Adrenal gland (tissue), 19 donors: ENCODE measurements at places on chromosomes 4 and X.

DNA sequence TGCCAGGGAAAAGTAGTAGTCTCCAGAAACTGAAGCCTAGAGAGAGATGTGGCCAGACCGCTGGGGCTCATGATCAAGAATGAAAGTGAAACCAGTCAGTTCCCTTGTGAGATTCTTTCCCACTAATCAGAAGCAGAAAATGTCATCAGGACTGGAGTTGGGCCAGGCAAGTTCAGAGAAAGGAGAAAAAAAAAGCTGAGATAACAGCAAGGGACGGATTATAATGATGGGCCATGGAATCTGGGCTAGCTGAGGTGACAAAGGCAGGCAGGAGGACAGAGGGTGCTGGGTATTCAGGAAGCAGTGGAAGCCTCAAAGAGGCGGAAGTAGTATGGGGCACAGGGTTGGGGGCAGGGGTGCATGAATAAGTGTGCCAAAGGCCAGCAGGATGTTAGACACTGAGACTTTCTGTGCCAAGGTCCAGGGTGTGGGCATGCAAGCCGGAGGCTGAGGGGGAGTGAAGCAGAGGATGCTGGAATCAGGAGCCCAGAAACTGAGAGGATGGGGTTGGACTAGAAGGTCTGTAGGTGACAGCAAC lies 2.5 kb downstream of the CXorf38 start:
- DNase-seq: peak; percentile 69

DNA sequence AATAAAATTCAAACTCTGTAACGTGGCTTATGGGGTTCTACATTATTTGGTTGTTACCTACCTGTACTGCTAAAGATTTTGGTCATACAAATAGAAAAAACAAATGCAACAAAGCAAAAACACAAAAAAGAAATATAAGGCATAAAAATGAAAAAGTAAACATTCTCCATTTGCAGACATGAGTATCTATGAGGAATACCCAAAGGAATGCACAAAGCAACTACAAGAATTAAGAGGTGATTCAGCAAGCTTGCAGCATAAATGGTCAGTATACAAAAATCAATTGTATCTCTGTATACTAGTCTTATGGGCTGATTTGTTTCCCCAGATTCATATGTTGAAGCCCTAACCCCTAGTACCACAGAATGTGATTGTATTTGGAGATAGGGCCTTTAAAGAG lies 3.6 kb upstream of the PDE5A start:
- no peak for DNase-seq

- DNase-seq: no peak
Observed at GRCh38 chr4:112189754-112190153, 41.8 kb upstream of the AP1AR start.

GRCh38 chr4:6527683-6528595 lies 47.0 kb upstream of the MAN2B2 start:
- no peak for DNase-seq

DNA sequence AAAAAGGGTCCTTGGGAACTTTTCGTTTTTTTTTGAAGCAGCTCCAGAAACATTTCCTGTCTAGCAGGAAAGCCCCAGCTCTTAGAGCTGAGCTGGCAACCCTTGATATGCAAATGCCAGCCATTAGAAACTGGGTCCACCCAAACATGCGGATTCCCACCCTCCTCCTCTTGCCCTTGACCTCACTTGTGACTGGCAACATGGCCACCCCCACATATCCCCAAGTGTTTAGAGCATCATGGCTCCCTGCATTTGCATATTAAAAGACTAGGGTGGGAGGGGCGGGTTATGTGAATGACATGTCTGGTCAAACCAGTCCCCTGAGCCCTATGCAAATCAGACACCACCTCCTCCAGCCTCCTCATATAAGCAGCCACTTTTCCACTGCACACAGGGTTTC lies 671.1 kb downstream of the FAT4 start:
- no peak for DNase-seq

DNA sequence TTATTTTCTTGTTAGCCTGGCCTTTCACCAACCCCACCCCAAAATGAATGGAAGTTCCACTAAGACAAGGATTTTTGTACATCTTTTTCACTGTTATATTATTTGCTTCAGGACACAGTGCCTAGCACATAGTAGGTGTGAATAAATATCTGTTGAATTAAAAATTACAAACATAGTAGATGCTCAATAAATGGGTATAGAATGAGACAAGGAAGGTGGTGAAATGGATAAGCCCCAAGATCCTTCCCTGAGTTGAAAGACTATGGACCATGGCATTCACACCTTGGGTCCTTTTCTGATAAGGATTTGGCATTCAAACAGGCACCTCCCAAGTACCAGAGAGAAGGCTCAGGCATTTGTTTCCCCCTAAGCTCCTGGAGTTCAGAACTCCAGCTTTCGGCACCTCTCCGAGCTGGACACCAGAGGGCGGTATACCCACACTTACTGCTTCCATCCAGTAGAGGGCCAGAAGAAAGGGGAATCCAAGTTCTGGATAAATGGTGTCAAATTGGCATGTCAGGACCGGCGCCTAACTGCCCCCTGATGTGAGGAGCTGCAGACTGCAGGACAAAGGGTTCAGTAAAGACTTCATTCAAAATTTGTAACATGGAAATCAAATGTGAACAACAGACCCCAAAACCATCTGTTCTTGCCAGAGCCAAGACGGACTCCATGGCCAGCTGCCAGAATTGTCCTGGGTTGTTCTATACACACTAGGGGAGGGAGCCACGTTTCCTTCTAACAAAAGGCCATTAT lies 193.0 kb downstream of the GPC3 start:
- peak; percentile 60 for DNase-seq

DNA sequence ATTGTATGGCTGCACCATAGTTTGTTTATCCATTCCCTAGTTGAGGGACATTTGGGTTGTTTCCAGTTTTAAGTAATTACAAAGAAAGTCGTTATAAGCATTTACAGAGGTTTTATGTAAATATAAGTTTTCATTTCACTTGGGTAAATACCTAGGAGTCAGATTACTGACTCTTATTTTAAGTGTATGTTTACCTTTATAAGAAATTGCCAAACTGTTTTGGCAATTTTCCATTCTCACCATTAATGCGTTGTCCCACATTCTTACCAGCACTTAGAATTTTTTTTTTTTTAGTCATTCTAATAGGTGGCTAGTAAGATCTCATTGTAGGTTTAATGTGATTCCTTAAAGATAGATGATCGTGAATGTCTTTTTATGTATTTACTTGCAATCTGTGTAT lies 121.5 kb upstream of the NR3C2 start:
- no peak for DNase-seq

DNA sequence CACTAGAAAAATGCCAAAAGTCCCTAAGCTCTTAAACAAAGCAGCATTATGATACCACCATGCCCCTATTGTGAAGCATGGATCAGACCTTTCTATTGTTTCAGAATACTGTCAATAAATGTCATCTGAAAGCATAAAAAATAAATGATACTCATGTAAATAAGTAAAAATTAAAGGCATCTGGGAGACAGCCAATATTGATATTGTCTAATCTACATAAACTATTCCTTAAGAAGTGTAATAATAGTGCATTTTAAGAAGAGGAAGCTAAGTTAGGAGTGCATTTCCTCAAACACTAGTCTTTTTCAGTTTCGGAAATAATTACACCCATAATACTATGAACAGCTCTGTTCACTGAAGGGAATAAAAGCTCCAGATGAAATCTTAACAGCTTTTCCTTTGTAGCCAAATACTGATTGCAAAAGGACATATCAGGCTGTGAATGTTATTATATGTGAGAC lies 181.6 kb downstream of the SPOCK3 start:
- DNase-seq: no peak

GRCh38 chr4:153232768-153233167 lies 28.5 kb downstream of the TRIM2 start:
- no peak for DNase-seq

- DNase-seq: no peak
Observed at GRCh38 chr4:29708473-29708872, 1011.7 kb upstream of the PCDH7 start.

GRCh38 chr4:167119392-167119791 lies 114.9 kb downstream of the SPOCK3 start:
- no peak for DNase-seq

DNA sequence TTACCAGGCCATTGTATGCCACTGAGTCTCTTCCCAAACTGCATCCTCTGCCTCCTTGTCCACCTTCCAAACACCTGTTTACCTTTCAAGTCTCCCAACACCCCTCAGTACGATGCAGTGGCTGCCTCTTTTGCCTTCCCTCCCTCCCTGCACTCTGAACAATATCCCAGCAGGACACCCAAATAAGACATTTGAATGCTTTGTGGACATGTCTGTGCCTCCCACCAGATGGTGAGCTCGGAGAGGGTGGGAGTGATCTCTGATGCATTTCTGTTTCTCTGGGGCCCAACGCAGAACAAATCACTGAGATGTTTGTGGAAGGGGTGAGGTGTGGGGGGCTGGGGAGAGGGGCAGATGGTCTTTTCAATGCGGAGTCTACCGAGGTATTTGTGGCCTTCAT lies 33.4 kb downstream of the PJA1 start:
- no peak for DNase-seq

DNA sequence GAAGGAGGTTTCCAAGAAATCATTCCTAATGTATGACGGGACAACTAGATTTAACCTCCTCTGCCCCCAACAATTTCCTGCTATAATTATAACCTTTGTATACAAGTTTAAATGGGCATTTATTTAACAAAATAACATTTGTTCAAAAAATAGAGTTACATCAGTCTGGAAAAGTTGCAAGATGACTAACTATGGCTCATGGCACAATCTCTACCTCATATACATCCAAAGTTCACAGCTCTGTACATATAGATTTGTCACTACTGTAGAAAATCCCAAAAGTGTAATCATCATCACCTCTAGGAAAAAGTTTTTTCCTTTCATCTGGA lies 3.8 kb upstream of the RPS6KA3 start:
- no peak for DNase-seq

- DNase-seq: peak; percentile 62
Observed at GRCh38 chr4:113809311-113809710, 47.8 kb upstream of the CAMK2D start.

- DNase-seq: no peak
Observed at GRCh38 chr4:21815651-21816377, 132.8 kb downstream of the KCNIP4 start.

- DNase-seq: peak; percentile 65
Observed at GRCh38 chr4:139740121-139740520, 74.5 kb downstream of the MGST2 start.

DNA sequence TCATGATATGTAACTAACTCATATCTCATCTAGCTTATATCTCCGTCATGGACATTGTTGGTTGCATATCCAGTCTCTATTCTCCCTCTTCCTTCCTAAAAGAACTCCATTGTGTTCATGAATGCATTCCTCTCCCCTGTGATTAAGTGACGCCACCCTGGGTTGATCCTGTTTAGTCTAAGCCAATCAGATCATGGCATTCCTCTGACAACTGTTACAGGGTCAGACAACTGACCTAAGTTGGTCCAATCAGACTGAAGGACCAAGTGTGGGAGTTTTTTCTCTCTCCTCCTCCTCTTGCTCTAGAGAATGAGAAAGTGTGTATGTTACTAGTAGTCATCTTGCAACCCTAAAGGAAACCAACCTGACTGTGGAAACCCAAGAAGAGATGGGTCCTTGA lies 3.6 kb downstream of the APOO start:
- DNase-seq: no peak

- DNase-seq: no peak
Observed at GRCh38 chr4:178448372-178449035, 1006.3 kb upstream of the AGA start.

DNA sequence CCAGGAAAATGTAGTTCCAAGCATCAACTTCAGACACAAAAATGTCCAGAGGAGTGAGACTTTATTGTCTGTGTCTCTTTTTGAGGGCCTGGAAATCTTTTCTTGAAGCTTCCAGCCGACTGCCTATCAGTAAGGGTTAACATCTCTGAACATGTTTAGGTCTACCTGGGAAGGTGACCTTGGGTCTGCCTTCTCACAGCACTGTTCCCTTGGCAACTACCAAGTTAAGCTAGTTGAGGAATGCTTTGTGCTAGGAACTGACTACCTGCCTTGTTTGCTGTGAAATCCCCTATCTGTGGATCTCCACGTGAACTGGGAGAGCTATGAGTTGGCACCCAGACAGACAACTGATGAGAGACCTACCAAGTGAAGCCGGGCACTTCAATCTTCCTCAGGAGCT lies 81.6 kb downstream of the PPEF2 start:
- no peak for DNase-seq

GRCh38 chrX:26373829-26374228 lies 157.9 kb downstream of the MAGEB5 start:
- DNase-seq: no peak

DNA sequence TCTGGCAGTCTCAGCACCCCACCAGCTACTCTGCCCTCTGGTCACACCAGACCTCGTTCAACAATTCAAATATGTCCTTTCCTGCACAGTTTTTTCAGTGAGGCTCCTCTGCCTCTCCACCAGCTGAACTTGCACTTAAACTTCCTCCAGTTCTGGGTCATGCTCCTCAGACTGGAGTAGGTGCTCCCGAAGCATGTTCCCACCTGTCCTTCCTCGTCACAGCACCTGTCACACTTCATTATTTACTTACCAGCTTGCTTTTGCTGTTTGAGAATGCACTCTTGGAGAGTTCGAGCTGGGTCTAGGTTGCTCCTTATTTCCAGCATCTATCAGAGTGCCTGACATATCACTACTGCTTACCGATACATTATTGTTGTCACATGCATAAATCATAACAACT lies 144.8 kb upstream of the TTC29 start:
- DNase-seq: no peak

DNA sequence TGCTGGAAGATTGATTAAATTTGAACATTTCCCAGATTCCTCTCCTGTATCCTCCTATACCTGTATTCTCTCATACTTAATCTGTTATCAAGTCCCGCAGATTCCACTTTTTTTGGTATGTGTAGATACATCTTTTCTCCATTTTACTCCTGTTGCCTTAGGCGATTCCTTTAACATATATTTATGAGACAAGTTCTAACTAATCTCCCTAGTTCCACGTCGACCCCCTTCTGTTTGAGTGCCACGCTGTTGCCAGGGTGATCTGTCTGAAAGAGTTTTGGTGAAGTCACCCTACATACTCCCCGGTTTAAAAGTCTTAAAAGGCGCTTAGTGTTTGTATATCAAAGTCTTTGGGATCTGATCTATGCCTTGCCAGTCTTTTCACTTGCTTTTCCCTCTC lies 2.4 kb downstream of the HNRNPH2 start:
- no peak for DNase-seq

DNA sequence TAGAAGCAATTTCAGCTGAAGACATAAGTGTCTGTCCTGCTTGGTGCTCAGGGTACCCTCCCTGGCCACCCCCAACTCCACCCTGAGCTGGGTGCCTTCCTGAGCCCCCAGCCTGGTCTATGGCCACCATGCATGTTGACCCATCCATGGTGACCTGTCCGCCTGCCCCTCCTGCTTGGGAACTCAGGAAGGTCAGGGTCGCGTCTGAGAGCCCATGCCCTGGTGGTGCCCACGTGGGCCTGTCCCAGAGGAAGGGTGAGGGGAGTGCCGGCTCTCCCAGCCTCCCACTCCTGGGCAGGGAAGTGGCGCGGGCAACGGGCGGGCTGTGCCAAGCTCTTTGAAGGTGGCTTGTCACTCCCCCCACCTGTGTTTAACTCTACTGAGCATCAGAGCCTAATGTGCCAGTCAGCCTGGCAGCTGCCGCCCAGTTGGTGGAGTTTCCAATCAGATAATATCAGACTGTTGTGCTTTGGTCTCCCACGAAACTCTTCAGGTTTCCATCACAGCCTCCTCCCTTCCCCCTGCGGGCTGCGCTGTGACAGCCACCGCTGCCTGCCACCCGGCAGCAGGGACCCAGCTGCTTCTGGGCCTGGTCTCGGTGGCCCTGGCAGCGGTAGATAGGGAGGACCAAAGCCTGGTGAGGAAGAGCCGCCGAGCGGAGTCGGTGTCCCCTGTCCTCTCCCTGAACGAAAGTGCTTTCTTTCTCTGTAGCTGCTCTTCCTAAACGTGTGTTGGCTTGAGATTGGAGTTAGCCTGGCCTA lies 4.8 kb downstream of the SH3BP2 start:
- no peak for DNase-seq

GRCh38 chrX:17549107-17549651 lies 174.2 kb downstream of the NHS start:
- no peak for DNase-seq
